ENCODE measurements at places on chromosomes 1 and 21. TPM values are rescaled to one million over a fixed set of nuclear protein-coding genes. Genes with fewer than 3 reads are reported as not detected.

The IL23R gene
- total RNA-seq: not detected

- H3K27me3 ChIP-seq: peaks cover 3% of the 10 kb centered on the region
- no peak overlapping the region for H3K27ac ChIP-seq
- H3K4me1 ChIP-seq: no peaks in the 10 kb centered on the region
- H3K36me3 ChIP-seq: no peaks in the 10 kb centered on the region
These were observed 36.9 kb upstream of the TARBP1 start for GRCh38 chr1:234515821-234516241.

The OBSCN gene
- total RNA-seq: 57.1 TPM

DNA sequence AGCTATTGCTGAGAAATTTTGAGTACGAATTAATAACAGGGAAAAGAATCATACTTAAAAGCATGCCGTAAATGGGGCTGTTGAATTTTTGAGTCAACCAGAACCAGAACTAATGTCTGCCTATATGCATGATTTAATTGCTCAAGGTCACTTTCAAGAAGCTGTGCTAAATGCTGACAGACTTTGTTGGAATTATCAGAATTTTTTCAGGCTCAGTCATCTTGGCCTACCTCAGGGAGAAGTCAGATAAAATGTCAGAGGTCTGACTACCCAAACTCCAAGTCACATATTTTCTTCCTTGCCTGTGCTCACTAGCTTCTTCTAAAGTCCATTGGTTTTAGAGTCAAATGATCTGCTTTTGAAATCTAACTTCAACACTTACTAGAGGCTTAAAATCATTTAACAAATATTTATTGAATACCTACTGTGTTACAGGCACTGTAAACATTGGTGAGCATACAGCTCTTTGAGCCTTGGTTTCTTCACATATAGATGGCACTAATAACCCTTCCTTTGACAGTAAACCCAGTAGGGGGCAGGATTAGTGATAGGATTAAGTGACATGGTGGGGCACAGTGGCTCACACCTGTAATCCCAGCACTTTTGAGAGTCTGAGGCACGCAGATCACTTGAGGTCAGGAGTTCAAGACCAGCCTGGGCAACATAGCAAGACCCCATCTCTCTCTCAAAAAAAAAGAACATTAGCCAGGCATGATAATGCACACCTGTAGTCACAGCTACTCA is 121.2 kb upstream of the SLC44A3 start:
- peaks cover 5% of the 10 kb centered on the region for H3K27me3 ChIP-seq
- no peak for DNase-seq
- H3K4me3 ChIP-seq: no peak overlapping the region
- H3K36me3 ChIP-seq: no peaks in the 10 kb centered on the region

DNA sequence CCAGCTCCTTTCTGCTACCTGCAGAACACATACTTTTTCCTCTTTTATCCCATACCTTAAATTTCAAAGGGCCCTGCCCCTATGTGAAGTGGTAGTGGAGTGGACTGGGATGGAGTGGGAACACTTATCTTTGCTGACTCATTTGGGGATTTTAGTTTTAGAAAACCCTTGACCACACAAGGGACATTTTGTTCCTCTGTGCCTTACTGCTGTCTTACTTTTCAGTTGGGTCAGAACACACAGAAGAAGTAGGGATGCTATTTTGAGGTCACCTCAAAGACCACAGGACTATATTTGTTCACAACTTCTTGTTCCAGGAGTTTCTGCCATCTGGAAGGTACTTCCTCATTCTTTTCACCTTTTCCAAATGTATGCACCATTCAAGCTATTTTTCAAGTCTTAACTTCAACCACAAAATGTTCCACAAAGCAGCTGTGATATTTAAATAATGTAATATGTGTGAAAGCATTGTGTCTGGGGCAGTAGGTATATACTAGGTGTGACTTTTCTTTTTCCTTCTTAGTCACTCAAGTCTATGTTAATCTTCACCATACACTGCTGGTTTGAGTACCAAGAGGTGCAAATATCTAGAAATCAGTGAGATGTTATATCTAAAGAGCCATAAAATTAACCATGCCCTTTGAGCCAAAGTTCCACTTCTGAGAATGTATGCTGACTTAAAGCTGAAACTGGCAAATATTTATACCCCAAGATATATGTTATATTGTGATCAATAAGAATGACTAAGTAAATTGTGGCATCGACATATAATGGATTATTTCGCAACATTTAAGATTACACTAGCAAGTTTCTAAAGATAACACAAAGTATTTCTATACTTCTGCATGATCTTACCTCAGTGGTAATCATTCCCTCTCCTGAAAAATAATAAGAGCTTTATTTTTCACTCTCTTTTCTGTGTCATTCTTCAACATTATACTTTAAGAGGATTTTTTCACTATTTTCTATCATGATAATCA is 308.5 kb downstream of the MRPL39 start:
- H3K27me3 ChIP-seq: no peaks in the 10 kb centered on the region
- no peak for DNase-seq
- no peaks in the 10 kb centered on the region for H3K36me3 ChIP-seq
- no peak overlapping the region for H3K27ac ChIP-seq
